Common myeloid progenitor, CD34-positive (primary cell): ENCODE measurements at places on chromosomes 5 and 9.

DNA sequence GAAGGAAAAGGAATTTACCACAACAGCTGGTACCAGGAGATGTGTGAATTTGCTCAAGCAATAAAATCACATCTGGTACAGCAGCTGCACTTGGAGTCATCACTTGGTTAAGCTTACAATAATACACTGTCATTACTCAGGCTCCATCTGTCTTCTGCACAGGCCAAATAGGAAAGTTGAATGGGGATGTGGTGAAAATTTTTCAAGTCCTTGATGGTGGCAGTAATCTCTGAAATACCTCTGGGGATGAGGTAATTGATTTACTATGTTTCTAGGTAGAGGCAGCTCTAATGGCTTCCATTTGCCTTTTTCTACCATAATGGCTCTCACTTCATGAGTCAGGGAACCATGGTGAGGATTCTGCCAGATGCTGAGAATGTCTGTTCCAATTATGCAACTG lies 206.8 kb upstream of the ATP10B start:
- no peak for DNase-seq

GRCh38 chr5:54882841-54883240 lies 102.6 kb downstream of the ESM1 start:
- DNase-seq, result no peak

- DNase-seq, result no peak
These were observed 6.5 kb downstream of the RORB start for GRCh38 chr9:74503666-74504065.

DNA sequence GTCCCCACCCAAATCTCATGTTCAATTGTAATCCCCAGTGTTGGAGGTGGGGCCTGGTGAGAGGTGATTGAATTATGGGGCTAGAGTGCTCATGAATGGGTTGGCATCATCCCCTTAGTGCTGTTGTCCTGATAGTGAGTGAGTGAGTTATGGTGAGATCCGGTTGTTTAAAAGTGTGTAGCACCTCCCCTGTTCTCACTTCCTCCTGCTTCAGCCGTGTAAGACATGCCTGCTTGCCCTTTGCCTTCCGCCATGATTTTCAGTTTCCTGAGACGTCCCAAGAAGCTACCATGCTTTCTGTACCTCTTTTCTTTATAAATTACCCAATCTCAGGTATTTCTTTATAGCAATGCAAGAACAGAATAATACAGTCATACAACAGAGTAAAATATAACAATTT lies 742 bp upstream of the LECT2 start:
- no peak for DNase-seq

- DNase-seq, result peak; percentile 12
These were observed 58.8 kb downstream of the MARCHF3 start for GRCh38 chr5:126971455-126972031.
